Stimulated activated CD8-positive, alpha-beta memory T cell treated with anti-CD3 and anti-CD28 coated beads, Interleukin-2, amount 100 ng/mL, for 1 hour (primary cell): ENCODE measurements at places on chromosomes 7 and 10.

GRCh38 chr10:96706331-96706853 lies 13.9 kb downstream of the PIK3AP1 start:
- no peak for DNase-seq

DNA sequence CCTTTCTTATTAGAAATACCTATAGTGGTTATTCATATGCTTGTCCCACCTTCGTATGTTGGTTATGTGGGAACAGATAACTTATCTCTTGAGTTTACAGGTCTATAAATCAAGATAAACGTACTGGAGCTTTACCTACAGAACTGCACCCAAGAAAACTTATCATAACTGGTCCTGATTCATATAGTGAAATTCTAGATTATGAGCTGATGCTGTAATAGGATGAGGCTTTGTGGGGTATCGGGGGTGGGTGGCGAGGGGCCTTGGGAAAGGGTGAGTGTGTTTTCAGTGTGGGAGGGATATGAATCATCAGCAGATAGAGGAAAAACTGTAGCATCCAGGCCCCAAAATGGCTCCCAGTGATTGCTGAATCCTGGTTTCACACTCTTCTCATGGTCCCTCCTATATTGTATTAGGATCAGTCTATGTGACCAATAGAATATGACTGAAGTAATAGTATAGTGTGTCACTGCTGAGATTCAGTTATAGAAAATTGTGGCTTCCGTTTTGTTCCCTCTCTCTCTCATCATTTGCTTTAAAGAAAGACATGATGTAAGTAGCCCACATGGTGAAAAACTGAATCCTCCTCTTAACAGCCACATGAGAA lies 706.8 kb upstream of the LRRTM3 start:
- DNase-seq = no peak

DNA sequence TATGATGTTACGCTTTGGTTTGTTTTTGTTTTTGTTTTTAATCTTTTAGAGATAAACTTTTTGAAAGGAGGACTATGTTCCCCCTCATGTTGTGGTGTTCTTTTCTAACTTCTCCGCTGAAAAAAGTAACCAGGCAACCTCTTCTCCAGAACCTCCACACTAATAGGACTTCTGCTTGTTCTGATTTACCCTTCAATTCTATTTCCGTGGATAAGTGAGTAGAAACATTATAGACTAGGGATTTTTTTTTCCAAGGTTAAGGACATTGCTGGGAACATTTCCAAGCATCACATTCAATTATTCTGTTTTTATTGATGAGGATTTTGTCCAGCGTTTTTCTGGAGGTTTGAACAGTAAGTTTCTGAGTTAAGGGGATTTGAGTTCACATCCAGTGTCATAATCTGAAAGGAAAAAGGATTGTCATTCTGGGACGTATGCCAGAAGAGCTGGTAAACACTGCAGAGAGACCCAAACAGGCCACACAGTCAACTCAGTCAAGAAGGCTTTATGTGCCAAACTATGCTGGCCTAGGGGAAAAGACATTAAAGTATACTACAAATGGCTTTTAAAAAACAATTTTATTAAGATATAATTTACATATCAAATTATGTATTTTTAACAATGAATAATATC lies 28.3 kb upstream of the RALA start:
- no peak for DNase-seq

DNA sequence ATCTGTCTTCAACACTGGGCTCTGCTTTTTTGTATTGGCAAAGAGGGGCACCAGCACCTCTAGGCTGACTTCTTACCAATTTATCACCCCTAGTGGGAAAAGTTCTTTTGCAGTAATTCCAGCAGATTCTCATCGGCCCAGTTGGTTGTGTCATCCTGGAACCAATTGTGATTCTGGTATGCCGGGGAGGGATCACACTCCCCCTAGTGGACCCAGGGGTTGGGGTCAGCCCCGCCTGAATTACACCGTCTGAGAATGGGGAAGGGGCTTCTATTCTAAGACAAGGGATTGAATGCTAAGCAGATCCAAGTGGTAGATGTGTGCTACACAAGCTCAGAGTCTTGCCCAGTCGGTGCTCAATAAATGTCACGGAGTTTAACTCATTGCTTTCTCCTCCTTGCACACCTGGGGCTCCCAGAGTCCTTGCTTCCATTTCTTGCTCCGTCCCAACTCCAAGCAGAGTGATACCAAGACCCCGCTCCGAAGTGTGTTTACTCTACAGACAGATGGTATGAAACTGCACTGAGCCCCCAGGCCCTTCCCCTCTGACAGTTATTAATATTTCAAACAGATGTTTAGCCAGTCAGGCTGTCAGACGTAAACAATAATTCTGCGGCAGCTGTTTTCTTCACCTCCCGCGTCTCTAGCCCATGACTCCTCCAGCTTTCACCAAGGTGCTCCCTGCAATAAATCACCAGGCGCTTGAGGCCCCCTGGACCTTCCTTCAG lies 71.9 kb downstream of the C10orf105 start:
- no peak for DNase-seq

GRCh38 chr10:119595134-119595675 lies 1.6 kb downstream of the TIAL1 start:
- DNase-seq = no peak
